ENCODE measurements at places on chromosomes 7 and 10.
A peak's percentile ranks its signal among the peaks of the same experiment; 100 is the strongest.

DNA sequence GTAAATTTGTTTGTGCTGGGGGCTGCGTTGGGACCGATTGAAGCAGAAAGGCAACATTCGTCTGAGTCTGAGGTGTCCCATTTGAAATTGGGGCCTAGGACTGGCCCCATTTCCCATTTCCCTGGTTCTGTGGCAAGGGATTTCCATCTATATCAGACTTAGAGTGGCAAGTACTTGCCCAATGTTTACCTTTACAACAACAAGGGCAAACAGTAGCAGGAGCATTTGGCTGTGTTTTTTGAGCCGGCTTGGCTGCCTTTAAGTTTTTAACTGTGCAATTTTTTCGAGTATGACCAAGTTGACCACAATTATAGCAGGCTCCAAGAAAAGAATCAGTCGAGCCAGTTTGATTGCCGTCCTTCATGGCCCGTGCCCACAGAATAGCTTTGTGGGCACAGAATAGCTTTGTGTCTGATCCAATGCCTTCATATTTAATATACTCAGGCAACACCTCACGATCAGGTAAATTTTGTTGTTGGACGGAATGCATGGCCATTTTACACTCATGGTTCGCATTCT, 4.7 kb upstream of the CYP17A1 start:
- no peak for DNase-seq

DNA sequence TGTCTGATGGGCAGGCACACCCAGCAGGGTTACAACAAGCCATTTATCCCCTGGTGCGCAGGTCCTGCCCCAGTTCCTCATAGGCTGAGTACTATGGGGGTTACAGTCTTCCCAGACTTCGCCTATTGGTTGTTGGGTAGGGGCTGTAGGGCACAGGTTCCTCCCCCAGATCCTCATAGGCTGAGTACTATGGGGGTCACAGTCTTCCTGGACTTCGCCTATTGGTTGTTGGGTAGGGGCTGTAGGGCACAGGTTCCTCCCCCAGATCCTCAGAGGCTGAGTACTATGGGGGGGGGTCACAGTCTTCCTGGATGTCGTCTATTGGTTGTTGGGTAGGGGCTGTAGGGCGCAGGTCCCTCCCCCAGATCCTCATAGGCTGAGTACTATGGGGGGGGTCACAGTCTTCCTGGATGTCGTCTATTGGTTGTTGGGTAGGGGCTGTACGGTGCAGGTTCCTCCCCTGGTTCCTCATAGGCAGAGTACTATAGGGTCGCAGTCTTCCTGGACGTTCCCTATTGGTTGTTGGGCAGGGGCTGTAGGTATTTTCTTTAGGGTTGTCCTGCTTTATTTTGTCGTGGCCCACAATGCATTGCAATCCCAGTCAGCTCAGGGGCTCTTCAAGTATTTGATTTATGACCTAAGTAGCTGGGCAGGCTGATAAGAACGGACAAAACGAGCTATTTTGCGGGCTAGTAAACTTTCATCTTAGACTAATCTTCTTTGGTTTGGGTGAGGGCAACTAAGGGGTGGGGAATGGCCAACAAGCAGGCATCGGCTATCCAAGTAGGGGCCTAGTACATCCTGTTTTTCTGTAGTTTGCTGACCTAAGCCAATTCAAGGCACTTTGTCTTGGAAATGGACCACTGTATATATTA, 3.4 kb downstream of the LRRC27 start:
- no peak for DNase-seq

- DNase-seq, result no peak
These were observed 61.2 kb downstream of the SH3PXD2A start for GRCh38 chr10:103793920-103794883.

GRCh38 chr7:1235501-1236131, 2.9 kb downstream of the UNCX start:
- DNase-seq, result no peak

GRCh38 chr7:139745678-139746143, 32.1 kb downstream of the HIPK2 start:
- no peak for DNase-seq

DNA sequence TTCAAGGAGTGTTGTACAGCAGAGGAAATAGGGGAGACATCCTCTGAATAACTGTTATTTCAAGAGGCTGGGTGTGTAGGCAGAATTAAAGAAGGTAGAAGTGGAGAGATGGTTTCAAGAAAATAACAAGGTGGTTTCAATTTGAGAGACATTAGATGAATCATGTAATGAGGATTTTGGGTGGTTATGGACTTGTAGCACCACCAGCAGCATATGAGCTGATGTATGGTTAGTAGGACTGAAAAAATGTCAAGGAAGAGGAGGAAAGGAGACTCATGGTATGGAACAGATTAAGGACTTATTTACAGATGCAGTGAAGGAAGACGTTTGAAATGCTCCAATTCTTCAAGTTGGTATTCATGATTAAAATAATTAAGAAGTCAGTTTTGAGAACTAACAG, 166.2 kb downstream of the EXOC4 start:
- DNase-seq, result no peak

DNA sequence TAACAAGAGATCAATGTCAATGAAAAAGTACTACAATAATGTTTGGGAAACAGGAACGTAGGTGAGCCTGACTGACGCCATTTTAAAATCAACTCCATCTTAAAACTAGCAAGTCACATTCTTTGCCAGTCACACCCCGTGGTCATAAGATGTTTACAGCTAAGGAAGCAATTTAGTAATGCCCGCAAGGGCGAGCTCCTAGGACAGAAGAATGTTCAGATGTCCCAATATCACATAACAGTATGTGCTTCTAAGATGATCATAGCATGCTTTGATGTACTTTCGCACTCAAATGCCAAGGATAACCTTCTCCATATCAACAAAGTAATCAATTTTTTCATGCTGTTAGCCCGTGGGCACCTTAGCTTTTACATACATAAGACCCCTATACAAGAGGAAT, 113.8 kb upstream of the EGFR start:
- DNase-seq, result no peak

GRCh38 chr7:158559356-158559755, 28.3 kb downstream of the PTPRN2 start:
- no peak for DNase-seq

- DNase-seq, result no peak
These were observed 42.4 kb upstream of the NCAPG2 start for GRCh38 chr7:158746957-158747356.

DNA sequence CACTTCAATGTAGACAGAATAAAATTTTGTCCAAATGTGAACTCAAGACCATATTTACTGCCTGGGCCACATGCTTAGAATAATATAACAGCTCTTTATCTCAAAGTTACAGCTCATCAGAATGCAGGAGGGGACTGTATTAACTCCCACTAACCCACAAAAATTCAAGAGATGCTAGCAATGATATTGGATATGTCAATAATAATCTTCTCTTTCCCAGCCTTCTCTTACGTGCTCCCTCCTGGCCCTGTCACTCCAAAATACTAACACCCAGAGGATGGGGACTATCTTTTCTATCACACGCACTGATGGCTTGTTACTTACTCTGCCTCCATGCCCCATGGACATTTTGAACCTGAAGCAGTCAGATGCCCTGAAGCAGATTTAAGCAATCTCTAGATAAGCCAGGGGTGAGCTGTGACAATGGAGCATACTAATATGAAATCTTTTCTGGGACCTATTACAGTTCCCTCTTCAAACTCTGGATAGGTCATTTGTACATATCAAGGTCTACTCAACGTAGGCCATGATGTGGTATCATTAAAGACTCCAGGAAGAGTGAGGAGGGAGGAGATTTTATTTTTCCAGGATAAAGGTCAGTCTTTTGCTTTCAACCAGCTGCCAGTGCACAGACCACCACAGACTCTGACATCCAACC, 803.0 kb downstream of the GRM8 start:
- DNase-seq, result no peak

DNA sequence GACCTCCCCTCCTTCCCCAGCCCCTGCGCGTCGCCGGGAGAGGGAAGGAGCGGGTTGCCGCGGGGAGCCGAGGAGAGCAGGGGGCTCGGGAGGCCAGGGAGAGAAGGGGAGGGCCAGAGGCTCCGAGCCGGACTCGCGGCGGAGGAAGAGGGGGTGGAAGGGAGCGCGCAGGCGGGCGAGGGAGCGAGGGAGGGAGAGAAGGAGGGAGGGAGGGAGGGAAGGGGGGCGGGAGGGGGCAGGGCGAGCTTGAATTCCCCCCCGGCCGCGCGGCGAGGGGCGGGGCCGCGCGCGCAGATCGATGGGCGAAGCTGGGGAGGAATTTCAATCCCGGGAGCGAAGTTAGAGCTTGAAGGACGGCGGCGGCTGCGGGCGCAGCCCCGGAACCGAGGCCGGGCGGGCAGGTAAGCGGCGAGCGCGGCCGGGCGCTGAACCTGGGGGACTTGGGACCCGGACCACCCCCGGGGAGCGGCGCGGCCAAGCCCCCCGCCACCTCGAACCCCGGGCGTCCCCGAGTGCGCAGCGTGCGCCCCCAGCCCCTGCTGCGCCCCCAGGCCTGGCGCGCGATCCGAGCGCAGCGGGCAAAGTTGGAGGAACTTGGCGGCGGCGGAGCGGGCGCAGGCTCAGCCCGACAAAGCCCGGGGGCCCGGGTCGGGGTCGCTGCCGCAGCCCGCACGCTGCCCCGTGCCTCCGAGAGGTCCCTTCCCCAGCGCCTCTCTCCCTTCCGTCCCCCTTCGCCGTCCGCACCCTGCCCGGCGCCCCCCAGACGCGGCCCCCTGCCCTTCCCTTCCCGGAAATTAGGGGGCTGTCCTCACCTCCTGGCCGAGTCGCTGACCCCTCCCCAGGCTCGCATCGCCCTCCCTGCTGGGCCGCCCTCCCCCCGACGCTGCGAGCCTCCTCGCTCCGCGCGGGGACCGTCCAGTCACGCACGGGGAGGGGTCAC, at the start of gene ELFN1:
Gene ELFN1 (plus strand): TSS at position 324 of the 940 bp plus-strand sequence. CDS start 74,320 bp downstream, outside the sequence.
- DNase-seq, result no peak

GRCh38 chr10:31166606-31167005, 134.9 kb upstream of the ZNF438 start:
- DNase-seq, result no peak

DNA sequence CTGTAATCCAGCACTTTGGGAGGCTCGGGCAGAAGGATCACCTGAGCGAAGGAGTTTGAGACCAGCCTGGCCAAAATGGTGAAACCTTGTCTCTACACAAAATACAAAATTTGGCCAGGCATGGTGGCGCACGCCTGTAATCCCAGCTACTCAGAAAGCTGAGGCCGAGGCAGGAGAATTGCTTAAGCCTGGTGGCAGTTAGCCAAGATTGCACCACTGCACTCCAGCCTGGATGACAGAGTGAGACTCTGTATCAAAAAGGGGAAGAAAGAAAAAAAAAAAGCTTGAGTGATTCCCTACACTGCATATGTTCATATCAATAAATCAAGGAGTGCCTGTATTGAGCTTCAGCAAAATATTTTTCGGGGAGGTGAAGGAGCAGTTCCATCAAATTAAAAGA, 45.8 kb upstream of the SRRM3 start:
- DNase-seq, result no peak

- DNase-seq, result no peak
These were observed 19.7 kb upstream of the ITGA8 start for GRCh38 chr10:15739254-15739970.

DNA sequence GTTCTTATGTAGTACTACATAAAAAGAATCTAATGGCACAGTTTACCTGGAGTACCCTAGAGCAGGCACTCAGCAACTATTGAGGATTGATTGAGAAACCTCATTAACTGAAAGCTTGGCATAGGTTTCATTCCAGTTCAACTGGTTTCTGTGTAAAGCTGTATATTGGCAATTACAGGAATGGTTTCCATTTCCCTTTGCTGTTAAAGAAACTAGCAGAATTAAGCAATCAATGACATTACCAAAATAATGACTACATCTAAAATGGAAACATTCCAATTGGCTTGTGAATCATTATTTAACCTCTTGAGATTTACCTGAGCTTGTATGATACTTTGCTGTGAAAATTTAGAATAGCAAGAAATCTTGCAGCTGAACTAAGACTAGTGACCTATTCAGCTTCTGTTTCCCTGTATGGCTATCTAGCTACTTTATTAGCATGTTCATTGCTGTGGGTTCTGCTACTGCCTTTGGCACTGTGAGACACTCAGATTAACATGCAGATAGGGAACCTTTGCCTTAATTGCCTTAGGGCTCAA, 33.5 kb upstream of the CADPS2 start:
- no peak for DNase-seq

- DNase-seq, result no peak
These were observed 40.7 kb downstream of the PIK3CG start for GRCh38 chr7:106905734-106906133.

DNA sequence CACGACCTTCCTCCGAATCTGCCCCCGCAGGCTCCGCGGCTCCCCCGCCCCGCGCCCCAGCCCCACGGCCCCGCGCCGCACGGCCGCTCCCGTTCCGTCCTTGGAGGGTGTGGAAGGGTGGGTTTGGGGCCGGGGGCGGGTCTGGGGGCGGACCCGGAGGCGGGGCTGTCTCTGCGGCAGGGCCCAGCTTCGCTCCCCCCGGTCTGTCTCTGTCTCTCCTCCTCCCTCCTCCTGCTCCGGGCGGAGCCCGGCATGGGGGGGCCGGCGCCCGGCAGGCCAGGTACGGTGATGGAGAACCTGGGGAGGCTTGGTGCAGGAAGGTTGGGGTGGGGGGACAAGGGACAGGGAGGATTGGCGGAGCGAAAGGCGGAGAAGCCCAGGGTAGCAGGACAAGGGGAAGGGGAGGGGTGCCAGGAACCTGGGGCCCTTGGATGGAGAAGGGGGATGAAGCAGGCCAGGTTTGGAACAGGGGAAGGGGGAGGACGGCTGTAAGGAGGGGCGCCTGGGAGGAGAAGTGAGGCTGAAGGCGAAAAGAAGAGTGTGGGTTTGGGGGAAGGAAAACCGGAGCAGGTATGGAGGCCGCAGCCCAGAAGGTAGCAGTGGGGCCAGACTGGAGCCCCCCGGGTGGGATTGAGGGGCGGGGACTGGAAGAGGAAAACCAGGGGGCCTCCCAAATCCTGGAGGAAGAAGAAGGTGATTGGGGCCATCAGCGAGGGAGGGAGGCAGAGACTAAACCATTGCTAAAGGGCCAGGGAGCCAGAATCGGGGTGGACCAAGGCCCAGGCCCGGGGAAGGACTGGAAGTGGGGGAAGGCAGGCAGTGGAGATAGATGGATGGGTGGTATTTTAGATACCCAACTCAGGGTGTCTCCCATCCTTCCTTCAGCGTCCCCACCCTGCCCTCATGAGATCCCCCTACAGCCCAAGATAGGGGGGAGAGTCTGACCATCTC, at the start of gene NYAP1:
Gene NYAP1 (plus strand): TSS at position 206 of the 951 bp plus-strand sequence. CDS start 1,385 bp downstream, outside the sequence.
- peak; percentile 32 for DNase-seq

DNA sequence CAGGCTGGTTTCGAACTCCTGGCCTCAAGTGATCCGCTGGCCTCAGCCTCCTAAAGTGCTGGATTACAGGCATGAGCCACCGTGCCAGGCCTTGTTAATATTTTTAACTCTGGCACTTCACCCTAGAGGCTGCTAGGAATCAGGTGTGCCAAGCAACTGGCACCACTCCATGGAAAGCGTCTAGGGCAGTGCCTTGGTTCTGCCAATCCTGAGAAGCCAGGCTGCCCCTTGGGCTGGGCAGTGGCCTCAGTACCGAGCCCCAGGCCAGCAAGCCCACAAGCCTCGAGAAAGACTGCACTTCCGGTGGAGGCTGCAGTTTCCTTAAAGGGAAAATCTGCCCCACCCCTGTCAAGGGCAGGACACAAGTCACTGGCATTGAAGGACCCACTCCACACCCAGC, 11.3 kb downstream of the ALKBH4 start:
- DNase-seq, result no peak

All from activated CD8-positive, alpha-beta memory T cell treated with anti-CD3 and anti-CD28 coated beads for 1 hour (primary cell).